Foreskin keratinocyte (primary cell): ENCODE measurements at places on chromosomes 1 and 21. TPM values are rescaled to one million over a fixed set of nuclear protein-coding genes. Genes with fewer than 3 reads are reported as not detected.
A peak's percentile ranks its signal among the peaks of the same experiment; 100 is the strongest.

Gene AUNIP
- total RNA-seq: 11.5 and 13.8 TPM in 2 replicates

Gene S100A9
- total RNA-seq: 12.1 and 19.1 TPM in 2 replicates

- peak; percentile 90 for DNase-seq
These were observed 241.3 kb downstream of the PLA2G4A start for GRCh38 chr1:187070076-187070475.

Gene ANKRD34A
- 1.0 and 1.1 TPM in 2 replicates for total RNA-seq

Gene RGS5
- 0.99 and 1.3 TPM in 2 replicates for total RNA-seq

DNA sequence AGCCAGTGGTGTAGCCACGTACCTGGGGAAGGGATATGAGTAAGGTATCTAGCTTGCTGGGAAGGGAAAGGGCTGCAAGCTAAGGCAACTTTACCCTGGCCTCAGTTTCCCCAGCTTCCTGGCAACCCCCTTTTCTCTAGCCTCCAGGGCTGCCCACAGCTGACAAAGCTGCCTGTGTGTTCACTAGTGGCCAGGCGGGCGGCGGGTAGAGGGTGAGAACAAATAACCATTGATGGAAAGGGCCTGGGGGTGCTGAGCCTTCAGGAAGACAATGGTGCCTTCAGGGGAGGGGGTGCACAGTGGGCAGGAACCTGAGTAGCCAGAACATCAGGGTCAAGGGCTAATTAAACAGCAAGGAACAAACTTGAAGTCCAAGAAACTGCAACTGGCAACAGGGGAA, 6.1 kb downstream of the CERS2 start:
- DNase-seq: no peak

DNA sequence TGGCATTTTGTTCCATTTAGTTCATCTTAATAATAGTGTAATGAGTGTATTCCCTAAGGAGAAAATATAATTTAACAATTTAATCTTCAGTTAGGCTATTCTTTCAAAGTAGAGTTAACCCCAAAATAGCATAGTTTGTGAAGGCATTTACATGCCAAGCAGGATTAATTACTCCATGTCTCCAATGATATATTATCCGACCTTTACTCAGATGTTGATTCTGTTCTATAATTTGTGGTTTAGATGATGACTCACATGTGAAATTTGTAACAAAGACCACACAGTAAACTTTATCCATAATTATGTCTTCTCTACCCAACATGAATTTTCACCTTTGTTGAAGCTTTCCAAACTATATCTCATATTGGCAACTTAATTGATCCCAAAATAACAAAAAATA, 2065.2 kb downstream of the MRPL39 start:
- DNase-seq: no peak

DNA sequence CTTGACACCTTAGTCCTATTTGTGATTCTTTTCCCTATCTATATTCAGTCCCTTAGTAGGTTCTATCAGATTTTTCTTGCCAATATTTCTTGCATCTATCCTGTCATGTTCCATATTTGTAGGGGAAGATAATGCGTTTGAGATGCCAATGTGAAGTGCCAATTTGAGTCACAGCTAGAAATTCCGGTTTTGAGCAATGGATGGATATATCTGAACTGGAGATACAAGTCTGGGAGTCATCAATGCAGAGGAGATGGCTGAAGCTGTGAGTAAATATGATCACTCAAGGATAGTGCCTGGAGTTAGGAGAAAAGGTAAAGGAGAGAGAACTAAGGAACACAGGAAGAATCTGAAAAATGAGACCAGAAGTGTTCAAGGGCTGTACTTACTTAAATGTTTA, 93.8 kb downstream of the COQ8A start:
- peak; percentile 22 for DNase-seq

GRCh38 chr1:75811211-75811981, 14.7 kb downstream of the MSH4 start:
- DNase-seq: no peak

Gene KCNK2
- 0.28 and 0.31 TPM in 2 replicates for total RNA-seq
